ENCODE measurements at places on chromosomes 2 and 18.

GRCh38 chr2:64244037-64244416 lies 99.8 kb upstream of the PELI1 start:
- DNase-seq = no peak

DNA sequence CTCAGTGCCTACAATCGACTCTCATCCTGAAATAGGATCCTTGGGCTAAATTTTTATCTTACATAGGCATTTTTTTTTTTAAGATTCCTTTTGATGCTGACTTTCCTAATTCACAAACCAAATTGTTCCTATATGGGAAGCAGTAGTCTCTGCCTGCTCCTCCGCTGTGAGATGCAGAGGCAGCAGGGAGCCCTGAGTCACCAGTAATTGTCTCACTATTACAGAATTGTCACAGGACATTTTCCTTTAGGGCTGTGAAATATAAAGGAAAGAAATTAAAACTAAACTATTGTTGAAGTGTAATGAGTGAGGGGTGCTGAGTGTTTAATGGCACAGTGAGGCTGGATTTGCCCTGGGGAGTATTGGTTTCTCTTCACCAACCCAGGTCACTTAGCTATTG lies 63.8 kb downstream of the MYO3B start:
- no peak for DNase-seq

- DNase-seq = no peak
Measured at GRCh38 chr2:160647967-160648685, 154.5 kb upstream of the RBMS1 start.

GRCh38 chr2:237012004-237012403 lies 73.7 kb upstream of the COPS8 start:
- DNase-seq = no peak

GRCh38 chr2:202682274-202682673 lies 47.5 kb downstream of the FAM117B start:
- DNase-seq = no peak

DNA sequence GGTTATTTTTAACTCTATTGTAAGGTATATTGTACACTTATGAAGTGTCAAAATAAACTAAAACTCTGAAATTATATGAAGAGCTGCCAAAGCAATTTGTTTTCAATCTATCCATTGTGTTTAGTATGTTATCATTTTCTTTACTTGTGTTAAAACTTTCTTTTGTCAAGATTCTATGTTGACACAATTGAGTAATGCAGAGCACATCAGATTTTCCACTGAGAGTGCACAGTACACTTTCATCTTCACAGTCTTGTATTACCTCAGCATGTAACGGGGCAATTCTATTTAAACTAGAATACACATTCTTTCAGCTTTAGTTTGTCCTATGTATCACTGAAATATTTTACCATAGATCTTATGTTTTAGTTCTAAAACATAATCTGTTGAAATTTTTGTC lies 304.4 kb upstream of the ZC3H15 start:
- no peak for DNase-seq

- DNase-seq = no peak
Measured at GRCh38 chr2:74037379-74037860, 52.7 kb downstream of the TET3 start.

DNA sequence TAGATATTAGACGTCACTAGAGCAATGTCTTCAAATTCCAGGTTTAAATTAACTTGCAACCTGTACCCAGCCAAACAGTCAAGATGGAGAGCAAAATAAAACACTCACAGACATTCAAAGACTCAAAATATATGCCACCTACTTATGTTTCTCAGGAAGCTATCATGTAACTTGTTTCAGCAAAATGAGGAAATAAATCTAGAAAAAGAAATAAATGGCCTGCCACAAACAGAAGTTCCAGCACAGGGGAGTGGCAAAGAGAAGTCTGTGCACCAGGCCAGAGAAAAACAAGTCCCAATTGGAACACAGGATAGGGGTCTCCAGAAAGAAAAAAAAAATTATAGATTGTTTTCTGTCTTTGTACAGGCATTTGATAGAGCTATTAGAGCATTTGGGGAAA lies 96.7 kb downstream of the LRP2 start:
- no peak for DNase-seq

- DNase-seq = no peak
Measured at GRCh38 chr18:60176259-60176658, 196.3 kb downstream of the MC4R start.

- DNase-seq = no peak
Measured at GRCh38 chr18:21262979-21263378, 20.9 kb downstream of the GREB1L start.

GRCh38 chr2:149908726-149909683 lies 321.4 kb upstream of the MMADHC start:
- no peak for DNase-seq

DNA sequence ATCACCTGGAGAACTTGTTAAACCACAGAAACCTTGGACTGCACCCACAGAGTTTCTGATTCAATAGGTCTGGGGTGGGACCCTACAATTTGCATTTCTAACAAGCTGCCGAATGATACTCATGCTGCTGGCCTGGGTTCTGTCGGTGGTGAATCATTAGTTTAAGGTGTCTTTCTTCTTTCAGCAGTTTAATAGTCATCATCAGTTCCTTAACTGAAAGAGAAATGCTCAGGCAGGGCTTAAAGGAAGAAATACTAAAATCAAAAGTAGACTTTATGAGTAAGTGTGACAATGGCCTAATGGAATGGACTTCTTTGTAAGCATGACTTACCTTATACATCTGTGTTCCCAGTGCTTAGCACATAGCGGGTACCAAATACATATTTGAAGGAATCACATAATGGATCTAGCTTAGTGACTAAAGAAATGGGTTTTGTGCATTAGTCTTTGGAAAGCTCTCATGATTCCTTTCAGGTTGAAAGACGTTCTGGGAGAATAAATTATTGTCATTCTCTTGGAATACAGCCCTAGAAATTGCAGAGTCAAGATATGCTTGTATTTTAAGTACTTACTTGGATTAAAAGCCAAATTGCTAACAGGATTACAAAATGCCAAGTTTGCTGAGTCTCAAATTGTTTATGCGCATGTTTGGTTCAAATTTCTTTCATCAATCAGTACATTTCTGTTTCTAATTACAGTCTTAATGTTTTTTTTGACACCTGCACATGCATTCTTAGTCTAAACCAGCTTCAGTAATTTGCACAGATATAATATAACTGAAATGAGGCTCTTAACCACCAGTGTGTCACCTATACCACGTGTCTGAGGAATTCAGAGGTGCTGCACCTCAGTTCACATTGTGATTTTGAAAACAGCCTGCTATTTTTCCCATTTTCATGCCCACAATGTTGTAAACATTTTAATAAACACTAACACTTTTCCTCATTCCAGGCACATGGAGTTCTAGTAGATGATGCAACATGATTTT lies 220.3 kb upstream of the NRP2 start:
- no peak for DNase-seq

GRCh38 chr18:49100226-49100968 lies 149.6 kb upstream of the SMAD7 start:
- no peak for DNase-seq

- no peak for DNase-seq
Measured at GRCh38 chr2:137387044-137387443, 577.2 kb upstream of the HNMT start.

DNA sequence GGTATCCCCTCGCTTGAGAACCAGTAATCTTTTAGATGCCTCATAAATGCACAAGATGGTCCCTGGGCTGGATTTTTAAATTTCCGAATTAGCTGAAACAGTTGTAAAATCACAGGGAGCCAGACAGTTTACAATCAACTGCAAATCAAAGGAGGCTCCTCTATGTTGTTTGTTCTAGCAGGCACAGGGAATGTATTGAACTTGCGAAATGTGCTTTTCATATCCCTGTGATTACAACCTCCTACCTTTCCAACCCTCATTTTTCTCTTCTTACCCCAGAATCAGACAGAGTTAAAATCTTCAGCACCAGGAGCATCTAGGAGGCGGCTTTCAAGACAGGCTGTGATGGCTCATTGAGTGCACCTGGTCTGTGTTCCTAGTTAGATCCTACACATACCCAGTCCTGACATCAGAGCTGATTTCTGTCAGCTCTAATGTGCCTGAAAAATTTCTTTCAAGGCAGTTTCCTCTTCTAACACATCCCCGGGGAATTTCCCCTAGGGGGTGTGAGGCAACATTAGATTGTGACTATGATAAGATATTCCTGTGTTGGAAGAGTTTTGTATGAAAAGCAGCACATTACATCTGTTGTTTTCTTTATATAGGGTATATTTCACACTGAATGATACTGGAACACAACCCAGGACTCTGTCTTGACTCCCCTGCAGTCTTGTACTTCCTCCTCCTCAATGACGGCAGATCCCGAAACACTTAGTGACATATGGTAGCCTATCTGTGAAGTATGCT lies 17.9 kb upstream of the CAVIN2 start:
- DNase-seq = no peak
